ENCODE measurements at places on chromosomes 11 and 22.

DNA sequence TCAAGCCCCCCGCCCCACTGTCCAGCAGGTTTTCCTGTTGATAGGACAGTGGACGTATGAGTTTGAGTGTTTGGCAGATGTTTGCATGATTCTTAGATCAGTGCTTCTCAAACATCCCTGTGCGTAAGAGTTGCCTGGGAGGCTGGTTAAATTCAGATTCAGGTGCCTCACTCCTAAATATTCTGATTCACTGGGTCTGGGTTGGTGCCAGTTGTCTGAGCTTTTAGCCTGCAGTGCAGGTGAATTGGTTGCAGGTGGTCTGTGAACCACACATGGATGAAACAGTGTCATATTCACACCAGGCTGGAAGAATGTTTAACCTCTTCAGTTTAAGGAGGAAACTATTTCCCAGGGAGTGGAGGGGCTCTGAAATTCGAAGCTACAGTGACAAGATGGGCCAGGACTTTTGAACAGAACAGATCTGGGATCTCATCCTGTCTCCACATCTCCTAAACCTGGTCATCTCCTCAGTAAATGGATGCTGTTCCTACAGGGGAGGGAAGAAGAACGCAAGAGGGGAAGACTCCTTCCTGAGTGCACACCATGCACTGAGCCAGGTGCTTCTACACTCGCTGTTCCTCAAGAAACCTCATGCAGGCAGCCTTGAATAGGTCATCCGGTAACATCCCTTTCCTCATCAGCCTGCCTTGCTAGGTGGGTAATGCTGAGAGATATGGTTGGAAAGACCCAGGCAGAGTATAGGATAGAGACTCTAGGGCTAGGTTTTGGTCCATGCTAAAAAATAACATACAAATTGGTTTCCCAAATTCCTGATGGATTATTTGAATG, 47.8 kb downstream of the TEAD1 start:
- no peak for DNase-seq

GRCh38 chr11:97237151-97237550, 847.3 kb downstream of the JRKL start:
- DNase-seq: no peak

DNA sequence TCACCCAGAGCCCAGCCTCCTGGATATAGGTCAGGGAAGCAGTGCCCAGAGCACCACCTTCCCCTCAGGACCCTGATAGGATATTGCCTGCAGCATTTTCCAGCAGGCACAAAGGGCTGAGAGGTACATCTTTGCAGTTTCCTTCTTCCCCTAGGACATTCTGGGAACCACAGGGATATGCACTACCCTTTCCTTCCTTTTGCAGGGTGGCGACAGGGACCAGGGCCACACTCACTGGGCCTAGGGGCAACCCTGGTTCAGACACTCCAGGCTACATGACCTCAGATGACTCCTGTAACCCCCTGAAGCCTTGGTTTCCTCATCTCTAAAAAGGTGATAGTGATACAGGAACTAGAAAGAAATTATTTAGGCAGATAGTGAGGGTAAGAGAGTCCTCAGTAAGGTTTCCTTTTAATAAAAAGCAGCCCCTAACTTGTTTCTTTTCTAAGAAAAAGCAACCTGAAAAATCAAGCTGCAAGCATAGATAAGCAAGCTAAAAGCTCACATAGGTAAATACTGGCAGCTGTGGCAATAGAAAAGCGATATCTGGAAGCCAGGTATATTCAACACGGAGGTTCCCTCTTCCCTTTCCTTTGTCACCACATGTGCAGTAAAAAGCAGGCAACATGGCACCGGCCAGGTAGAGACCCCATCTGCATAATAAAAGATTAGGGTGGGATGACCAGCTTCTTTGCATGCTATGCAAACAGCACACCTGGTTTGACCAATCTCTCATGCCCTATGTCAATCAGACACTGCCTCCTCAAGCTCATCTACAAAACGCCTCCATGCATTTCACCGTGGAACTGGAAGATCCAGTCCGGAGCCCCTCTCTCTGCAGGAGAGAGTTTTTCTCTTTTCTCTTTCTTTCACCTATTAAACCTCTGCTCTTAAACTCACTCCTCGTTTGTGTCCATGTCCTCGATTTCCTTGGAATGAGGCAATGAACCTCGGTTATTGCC, 13.2 kb upstream of the MRGPRX2 start:
- no peak for DNase-seq

GRCh38 chr11:12455938-12456337, 78.6 kb downstream of the PARVA start:
- no peak for DNase-seq

DNA sequence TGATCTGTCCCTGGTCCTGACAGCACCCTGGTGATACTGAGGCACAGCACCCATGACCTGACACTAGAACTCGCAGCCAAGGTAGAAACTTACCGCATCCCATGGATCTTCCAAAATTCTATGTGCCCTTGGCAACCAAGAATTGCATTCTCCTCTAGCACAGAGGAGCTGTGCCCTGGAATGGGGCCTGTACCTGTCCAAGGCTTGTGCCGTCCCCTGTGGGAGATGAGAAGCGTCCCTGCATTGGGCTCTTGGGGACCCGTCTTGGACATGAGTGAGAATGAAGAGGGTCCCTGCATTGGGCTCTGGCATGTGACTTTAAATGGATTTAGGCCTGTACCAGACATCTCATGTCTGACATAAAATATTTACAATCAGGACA, 67.1 kb downstream of the GGTLC2 start:
- DNase-seq: no peak

GRCh38 chr22:19149047-19149883, 827 bp downstream of the GSC2 start:
- no peak for DNase-seq
